Esophagus squamous epithelium (tissue), 5 donors: ENCODE measurements at places on chromosomes 6 and 20. TPM values are rescaled to one million over a fixed set of nuclear protein-coding genes. Genes with fewer than 3 reads are reported as not detected.
A peak's percentile ranks its signal among the peaks of the same experiment; 100 is the strongest.

The SLPI gene
- 1,637 TPM for total RNA-seq

- no peaks in the 10 kb centered on the region for H3K27me3 ChIP-seq
- no peak for DNase-seq
- no peak overlapping the region for H3K27ac ChIP-seq
- no peaks in the 10 kb centered on the region for H3K4me1 ChIP-seq
These were observed 13.0 kb downstream of the SLC2A4RG start for GRCh38 chr20:63752411-63753101.

- H3K4me1 ChIP-seq = peaks cover 18% of the 10 kb centered on the region
- H3K27me3 ChIP-seq = no peaks in the 10 kb centered on the region
- peaks cover 16% of the 10 kb centered on the region for H3K36me3 ChIP-seq
These were observed 5.6 kb downstream of the PLAGL2 start for GRCh38 chr20:32201977-32202363.

GRCh38 chr6:41047745-41048732, 5.0 kb upstream of the APOBEC2 start:
- H3K27ac ChIP-seq = no peak overlapping the region
- H3K36me3 ChIP-seq = no peaks in the 10 kb centered on the region
- no peak overlapping the region for H3K4me3 ChIP-seq
- H3K27me3 ChIP-seq = no peaks in the 10 kb centered on the region

- no peak overlapping the region for H3K27ac ChIP-seq
- no peaks in the 10 kb centered on the region for H3K27me3 ChIP-seq
- DNase-seq = no peak
- H3K36me3 ChIP-seq = no peaks in the 10 kb centered on the region
These were observed 245.2 kb downstream of the SLC24A3 start for GRCh38 chr20:19457611-19458010.

The ENPP3 gene
- 0.06 TPM for total RNA-seq

- DNase-seq = no peak
- no peaks in the 10 kb centered on the region for H3K27me3 ChIP-seq
- peak overlapping the region; percentile 64 for H3K27ac ChIP-seq
- H3K4me3 ChIP-seq = no peak overlapping the region
- peaks cover 56% of the 10 kb centered on the region for H3K36me3 ChIP-seq
These were observed 5.6 kb downstream of the SRSF3 start for GRCh38 chr6:36599791-36600209.

The TNXB gene
- 24.5 TPM for total RNA-seq

GRCh38 chr6:36547646-36548400, 544 bp upstream of the STK38 start:
- no peaks in the 10 kb centered on the region for H3K27me3 ChIP-seq
- peaks cover 19% of the 10 kb centered on the region for H3K4me1 ChIP-seq
- H3K4me3 ChIP-seq = peak overlapping the region; percentile 100
- DNase-seq = no peak
- H3K27ac ChIP-seq = peak overlapping the region; percentile 100

The KIF16B gene
- 29.6 TPM for total RNA-seq

GRCh38 chr20:11698124-11698523, 219.6 kb upstream of the BTBD3 start:
- no peaks in the 10 kb centered on the region for H3K4me1 ChIP-seq
- H3K4me3 ChIP-seq = no peak overlapping the region
- no peaks in the 10 kb centered on the region for H3K27me3 ChIP-seq
- H3K27ac ChIP-seq = no peak overlapping the region
- H3K36me3 ChIP-seq = no peaks in the 10 kb centered on the region

DNA sequence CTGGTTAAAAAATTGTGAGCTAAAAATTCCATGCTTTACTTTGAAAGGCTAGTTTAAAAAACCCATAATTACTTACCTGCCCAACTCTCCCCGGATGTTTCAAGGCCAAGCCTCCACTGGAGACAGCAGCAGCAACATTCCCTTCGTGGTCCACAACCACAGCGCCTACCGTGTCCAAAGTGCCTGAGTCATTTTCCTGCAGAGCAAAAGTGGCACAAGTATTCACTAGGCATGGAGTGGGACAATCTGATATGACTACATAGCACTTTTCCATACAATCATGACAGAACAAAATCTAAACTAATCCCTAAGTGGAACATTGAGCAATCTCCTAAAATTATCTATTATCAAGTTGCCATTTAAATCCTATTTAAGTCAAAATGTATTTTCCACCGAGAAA, 104.8 kb downstream of the TASP1 start:
- H3K27ac ChIP-seq = no peak overlapping the region

DNA sequence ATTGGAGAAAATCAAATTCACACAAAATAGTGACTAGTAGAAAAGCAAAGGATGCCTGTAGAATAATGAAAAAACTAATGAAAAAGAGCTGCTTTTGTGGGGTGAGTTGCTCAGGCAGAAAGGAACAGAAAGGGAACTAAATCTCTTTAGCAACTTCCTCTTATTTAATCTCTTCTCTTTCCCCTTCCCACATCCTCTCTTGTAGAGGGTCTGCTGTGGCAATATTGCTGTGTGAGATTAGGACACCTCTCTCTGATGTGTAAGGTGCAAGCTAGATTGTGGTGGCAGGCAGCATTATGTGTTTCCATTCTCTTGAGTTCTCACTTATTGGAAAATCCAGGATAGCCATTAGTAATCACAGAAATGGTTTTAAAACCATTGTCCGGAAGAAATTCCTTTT, 49.7 kb downstream of the SYNE1 start:
- no peak overlapping the region for H3K4me3 ChIP-seq
- no peaks in the 10 kb centered on the region for H3K4me1 ChIP-seq
- no peaks in the 10 kb centered on the region for H3K36me3 ChIP-seq
- no peak overlapping the region for H3K27ac ChIP-seq

DNA sequence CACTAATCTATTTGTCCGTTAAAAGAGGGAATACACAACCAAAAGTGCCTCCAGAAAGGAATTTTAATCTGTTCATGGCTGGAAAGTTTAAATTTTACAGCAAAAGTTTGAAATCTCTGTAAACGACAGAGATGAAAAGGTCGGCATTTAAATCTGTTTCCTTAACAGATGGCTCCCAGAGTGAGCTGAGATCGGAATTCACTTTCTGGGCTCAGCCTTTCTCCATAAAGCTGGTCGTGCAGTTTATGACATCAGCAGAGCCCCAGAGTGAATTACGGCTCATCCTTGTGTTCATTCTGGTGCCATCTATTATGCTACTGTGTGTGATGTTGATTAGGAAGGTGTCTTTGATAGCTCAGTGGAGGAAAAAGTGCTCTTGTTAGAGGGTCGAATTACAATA, 117.6 kb upstream of the ZFP64 start:
- no peaks in the 10 kb centered on the region for H3K4me1 ChIP-seq
- H3K4me3 ChIP-seq = no peak overlapping the region
- H3K36me3 ChIP-seq = no peaks in the 10 kb centered on the region
- H3K27ac ChIP-seq = no peak overlapping the region
- no peaks in the 10 kb centered on the region for H3K27me3 ChIP-seq

The KIF25 gene
- not detected for total RNA-seq

DNA sequence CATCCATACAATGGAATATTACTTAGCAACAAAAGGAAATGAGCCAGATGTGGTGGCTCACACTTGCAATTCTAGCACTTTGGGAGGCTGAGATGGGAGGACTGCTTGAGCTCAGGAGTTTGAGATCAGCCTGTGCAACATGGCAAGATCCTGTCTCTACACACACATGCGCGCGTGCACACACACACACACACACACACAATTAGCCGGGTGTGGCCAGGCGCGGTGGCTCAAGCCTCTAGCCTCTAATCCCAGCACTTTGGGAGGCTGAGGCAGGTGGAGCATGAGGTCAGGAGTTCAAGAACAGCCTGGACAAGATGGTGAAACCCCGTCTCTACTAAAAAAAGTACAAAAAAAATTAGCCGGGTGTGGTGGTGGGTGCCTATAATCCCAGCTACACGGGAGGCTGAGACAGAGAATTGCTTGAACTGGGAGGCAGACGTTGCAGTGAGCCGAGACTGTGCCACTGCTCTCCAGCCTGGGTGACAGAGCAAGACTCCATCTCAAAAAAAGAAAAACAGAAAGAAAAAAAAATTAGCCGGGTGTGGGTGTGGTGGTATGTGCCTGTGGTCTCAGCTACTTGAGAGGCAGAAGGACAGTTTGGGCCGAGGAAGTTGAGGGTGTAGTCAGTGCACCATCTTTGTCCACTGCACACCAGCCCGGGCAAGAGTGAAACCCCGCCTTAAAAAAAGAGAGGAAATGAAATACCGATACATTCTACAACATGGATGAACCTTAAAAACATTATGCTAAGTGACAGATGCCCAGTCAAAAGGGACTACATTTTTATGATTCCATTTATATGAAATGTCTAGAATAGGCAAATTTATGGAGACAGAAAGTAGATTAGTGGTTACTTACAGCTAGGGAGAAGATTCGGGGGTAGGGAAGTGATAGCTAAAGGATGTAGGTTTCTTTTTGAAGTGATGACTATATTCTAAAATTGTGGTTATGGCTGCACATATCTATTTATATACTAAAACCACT, 52.5 kb downstream of the RBL1 start:
- peak overlapping the region; percentile 9 for H3K27ac ChIP-seq
- H3K36me3 ChIP-seq = peaks cover 90% of the 10 kb centered on the region
- no peak overlapping the region for H3K4me3 ChIP-seq
- H3K27me3 ChIP-seq = no peaks in the 10 kb centered on the region
- no peaks in the 10 kb centered on the region for H3K4me1 ChIP-seq

The KIAA0408 gene
- total RNA-seq = 0.40 TPM

- H3K36me3 ChIP-seq = no peaks in the 10 kb centered on the region
- no peak overlapping the region for H3K27ac ChIP-seq
- no peaks in the 10 kb centered on the region for H3K27me3 ChIP-seq
- no peak overlapping the region for H3K4me3 ChIP-seq
These were observed 88.2 kb upstream of the FAM83B start for GRCh38 chr6:54758340-54758739.

- no peak overlapping the region for H3K4me3 ChIP-seq
- peaks cover 67% of the 10 kb centered on the region for H3K4me1 ChIP-seq
- peak overlapping the region; percentile 4 for H3K27ac ChIP-seq
- H3K27me3 ChIP-seq = no peaks in the 10 kb centered on the region
- peaks cover 36% of the 10 kb centered on the region for H3K36me3 ChIP-seq
- no peak for DNase-seq
These were observed 13.5 kb downstream of the FAM83D start for GRCh38 chr20:38939686-38940085.

- no peak overlapping the region for H3K4me3 ChIP-seq
- no peak for DNase-seq
- H3K4me1 ChIP-seq = peaks cover 43% of the 10 kb centered on the region
- H3K27ac ChIP-seq = peak overlapping the region; percentile 76
- no peaks in the 10 kb centered on the region for H3K36me3 ChIP-seq
These were observed 4.7 kb downstream of the CCN5 start for GRCh38 chr20:44719841-44720240.

GRCh38 chr6:31430449-31430848, 27.1 kb downstream of the MICA start:
- DNase-seq = no peak
- H3K4me3 ChIP-seq = no peak overlapping the region
- no peaks in the 10 kb centered on the region for H3K4me1 ChIP-seq
- no peaks in the 10 kb centered on the region for H3K36me3 ChIP-seq

- no peaks in the 10 kb centered on the region for H3K36me3 ChIP-seq
- no peaks in the 10 kb centered on the region for H3K27me3 ChIP-seq
- H3K4me3 ChIP-seq = no peak overlapping the region
- H3K4me1 ChIP-seq = no peaks in the 10 kb centered on the region
- no peak for DNase-seq
These were observed 139.5 kb upstream of the MYLIP start for GRCh38 chr6:15989397-15989796.

GRCh38 chr20:47195573-47195972, 160.9 kb downstream of the ZMYND8 start:
- H3K36me3 ChIP-seq = no peaks in the 10 kb centered on the region
- no peaks in the 10 kb centered on the region for H3K4me1 ChIP-seq
- H3K27me3 ChIP-seq = no peaks in the 10 kb centered on the region
- no peak for DNase-seq

DNA sequence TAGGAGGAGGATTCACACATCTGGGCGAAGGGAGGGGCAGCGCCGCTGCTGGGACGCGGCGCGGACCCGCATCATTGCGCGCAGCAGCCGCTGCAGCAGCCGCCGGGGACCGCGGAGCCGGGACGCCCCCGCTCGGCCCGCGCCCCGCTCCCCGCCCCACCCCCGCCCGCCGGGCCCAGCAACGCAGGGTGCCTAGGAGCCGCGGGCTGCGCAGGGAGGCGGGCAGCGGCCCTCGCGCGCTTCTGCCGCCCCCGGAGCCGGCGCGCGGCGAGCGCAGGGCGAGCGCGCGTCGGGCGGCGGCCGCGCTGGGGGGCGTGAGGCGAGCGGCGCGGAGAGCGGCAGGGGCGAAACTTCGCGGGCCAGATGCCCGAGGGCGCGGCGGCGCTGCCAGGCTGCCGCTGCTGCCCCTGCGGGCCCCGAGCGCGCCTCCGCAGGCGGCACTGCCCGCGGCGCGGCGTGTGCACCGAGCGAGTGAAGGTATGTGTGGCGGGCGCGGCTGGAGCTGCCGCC, at the start of gene NKAIN2:
Gene NKAIN2, plus strand, starts transcription at position 362 of the 510 bp plus-strand sequence.
- H3K36me3 ChIP-seq = no peaks in the 10 kb centered on the region
- peak within 1 kb of the TSS; percentile 22 for H3K4me3 ChIP-seq

The PTCHD4 gene
- total RNA-seq = 0.19 TPM

The SMOC2 gene
- total RNA-seq = 1.9 TPM

The AGPAT4 gene
- 4.6 TPM for total RNA-seq

- DNase-seq = no peak
- H3K27me3 ChIP-seq = no peaks in the 10 kb centered on the region
These were observed 26.3 kb upstream of the FOXQ1 start for GRCh38 chr6:1285556-1285955.

- DNase-seq = no peak
- H3K27ac ChIP-seq = no peak overlapping the region
- H3K27me3 ChIP-seq = no peaks in the 10 kb centered on the region
- H3K36me3 ChIP-seq = no peaks in the 10 kb centered on the region
- H3K4me3 ChIP-seq = no peak overlapping the region
These were observed 136.4 kb downstream of the UST start for GRCh38 chr6:148883270-148883669.

GRCh38 chr20:40197691-40198090, 491.3 kb downstream of the MAFB start:
- H3K27me3 ChIP-seq = no peaks in the 10 kb centered on the region
- H3K27ac ChIP-seq = no peak overlapping the region
- no peak overlapping the region for H3K4me3 ChIP-seq
- no peaks in the 10 kb centered on the region for H3K4me1 ChIP-seq
- H3K36me3 ChIP-seq = no peaks in the 10 kb centered on the region

GRCh38 chr6:120355822-120356221, 978.5 kb downstream of the TBC1D32 start:
- no peaks in the 10 kb centered on the region for H3K36me3 ChIP-seq
- no peak overlapping the region for H3K4me3 ChIP-seq
- no peaks in the 10 kb centered on the region for H3K27me3 ChIP-seq
- no peaks in the 10 kb centered on the region for H3K4me1 ChIP-seq
- no peak for DNase-seq
- H3K27ac ChIP-seq = no peak overlapping the region

DNA sequence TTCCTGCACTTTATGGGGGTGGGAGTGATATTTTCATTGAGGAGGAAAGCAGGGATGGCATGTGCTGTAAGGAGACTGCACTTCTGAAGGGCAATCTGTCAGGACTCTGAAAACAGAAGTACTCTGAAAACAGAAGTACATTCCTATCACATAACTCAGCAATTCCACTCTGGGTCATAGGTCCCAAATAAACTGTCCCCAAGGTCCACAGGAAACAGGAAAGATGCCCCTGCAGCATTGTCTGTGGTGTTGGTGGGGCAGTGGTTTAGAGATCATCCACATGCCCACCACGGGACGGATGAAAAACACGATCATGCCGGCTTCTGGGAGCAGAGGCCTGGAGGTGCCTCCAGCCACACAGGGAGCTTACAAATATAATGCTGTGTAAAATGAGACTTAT, 150.3 kb downstream of the OTOR start:
- H3K27me3 ChIP-seq = no peaks in the 10 kb centered on the region
- H3K27ac ChIP-seq = no peak overlapping the region
- H3K36me3 ChIP-seq = no peaks in the 10 kb centered on the region
- no peaks in the 10 kb centered on the region for H3K4me1 ChIP-seq

GRCh38 chr6:2630359-2630758, 120.4 kb downstream of the MYLK4 start:
- H3K36me3 ChIP-seq = no peaks in the 10 kb centered on the region
- no peak for DNase-seq
- no peaks in the 10 kb centered on the region for H3K27me3 ChIP-seq
- peaks cover 20% of the 10 kb centered on the region for H3K4me1 ChIP-seq
